Activated CD8-positive, alpha-beta T cell treated with anti-CD3 and anti-CD28 coated beads for 36 hours (primary cell): ENCODE measurements at places on chromosomes 12 and 14. TPM values are rescaled to one million over a fixed set of nuclear protein-coding genes. Genes with fewer than 3 reads are reported as not detected.

KCNC2 gene
- not detected for total RNA-seq

RAB3IP gene
- 37.2 TPM for total RNA-seq

DCTN2 gene
- total RNA-seq, result 66.2 TPM

B3GNT4 gene
- total RNA-seq, result 5.1 TPM

CLEC4D gene
- not detected for total RNA-seq

ANO4 gene
- not detected for total RNA-seq

TGFB3 gene
- 4.2 TPM for total RNA-seq

TSPAN19 gene
- total RNA-seq, result not detected

SMCO2 gene
- 0.32 TPM for total RNA-seq

NDUFA12 gene
- total RNA-seq, result 128 TPM

DYNC1H1 gene
- 301 TPM for total RNA-seq

VAMP1 gene
- total RNA-seq, result 51.2 TPM

AJUBA gene
- 2.3 TPM for total RNA-seq

ALX1 gene
- total RNA-seq, result not detected
